Panc1 (cell line): ENCODE measurements at places on chromosomes 7 and 10. TPM values are rescaled to one million over a fixed set of nuclear protein-coding genes. Genes with fewer than 3 reads are reported as not detected.
A peak's percentile ranks its signal among the peaks of the same experiment; 100 is the strongest.

LMOD2 gene
- not detected for total RNA-seq

GRCh38 chr7:70189776-70190175 lies 591.5 kb downstream of the AUTS2 start:
- no peak overlapping the region for H3K27ac ChIP-seq
- H3K4me1 ChIP-seq: no peaks in the 10 kb centered on the region
- no peak for DNase-seq
- no peaks in the 10 kb centered on the region for H3K27me3 ChIP-seq
- no peaks in the 10 kb centered on the region for H3K36me3 ChIP-seq
- no peak overlapping the region for H3K4me3 ChIP-seq

DNA sequence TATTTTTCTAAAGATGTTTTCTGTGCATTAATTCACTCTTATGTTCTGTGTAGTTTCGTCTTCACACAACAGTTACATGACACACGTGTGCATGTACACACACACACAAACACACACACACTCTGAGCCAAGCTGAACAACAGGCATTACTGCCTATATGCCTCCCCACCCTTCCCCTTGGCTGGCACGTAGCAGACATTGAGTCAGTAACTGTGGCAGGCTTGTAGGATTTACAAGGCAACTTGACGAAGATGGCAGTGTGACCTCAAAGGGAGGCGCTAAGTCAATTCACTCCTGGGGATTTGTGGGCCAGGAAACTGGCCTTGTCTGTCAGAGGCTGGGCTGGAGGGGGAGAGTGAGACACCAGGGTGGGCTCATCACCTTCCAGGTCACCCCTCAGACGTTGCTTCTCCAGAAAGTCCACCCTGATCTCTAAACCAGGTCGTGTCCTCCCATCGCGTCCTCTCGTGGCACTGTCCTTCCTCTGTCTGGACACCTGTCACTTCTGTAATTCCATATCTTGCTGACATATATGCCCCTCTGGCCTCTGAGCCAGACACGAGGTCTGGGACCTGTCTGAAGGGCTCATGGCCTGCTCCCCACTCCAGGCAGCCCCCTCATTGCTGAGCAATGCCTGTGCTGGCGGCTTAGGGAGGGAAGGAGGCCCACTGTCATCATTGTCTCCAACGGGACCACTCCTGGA lies 41.1 kb upstream of the INPP5A start:
- H3K27ac ChIP-seq: no peak overlapping the region
- no peaks in the 10 kb centered on the region for H3K4me1 ChIP-seq
- H3K27me3 ChIP-seq: no peaks in the 10 kb centered on the region
- no peak for DNase-seq

- peak overlapping the region; percentile 100 for H3K27ac ChIP-seq
- no peaks in the 10 kb centered on the region for H3K27me3 ChIP-seq
- no peaks in the 10 kb centered on the region for H3K36me3 ChIP-seq
- DNase-seq: no peak
Measured at GRCh38 chr7:55075464-55076021, 56.7 kb downstream of the EGFR start.

- DNase-seq: no peak
- H3K36me3 ChIP-seq: 0 out of 2 replicates have a peak, but pooled peaks cover 3% of the 10 kb centered on the region
- no peak overlapping the region for H3K4me3 ChIP-seq
- H3K4me1 ChIP-seq: peaks cover 72% of the 10 kb centered on the region
- no peak overlapping the region for H3K27ac ChIP-seq
Measured at GRCh38 chr10:69470463-69471384, 19.5 kb downstream of the TSPAN15 start.

FOXP2 gene
- 0.54 TPM for total RNA-seq

GRCh38 chr10:31116226-31116625 lies 84.6 kb upstream of the ZNF438 start:
- H3K27me3 ChIP-seq: no peaks in the 10 kb centered on the region
- no peaks in the 10 kb centered on the region for H3K36me3 ChIP-seq
- H3K4me3 ChIP-seq: no peak overlapping the region

DNA sequence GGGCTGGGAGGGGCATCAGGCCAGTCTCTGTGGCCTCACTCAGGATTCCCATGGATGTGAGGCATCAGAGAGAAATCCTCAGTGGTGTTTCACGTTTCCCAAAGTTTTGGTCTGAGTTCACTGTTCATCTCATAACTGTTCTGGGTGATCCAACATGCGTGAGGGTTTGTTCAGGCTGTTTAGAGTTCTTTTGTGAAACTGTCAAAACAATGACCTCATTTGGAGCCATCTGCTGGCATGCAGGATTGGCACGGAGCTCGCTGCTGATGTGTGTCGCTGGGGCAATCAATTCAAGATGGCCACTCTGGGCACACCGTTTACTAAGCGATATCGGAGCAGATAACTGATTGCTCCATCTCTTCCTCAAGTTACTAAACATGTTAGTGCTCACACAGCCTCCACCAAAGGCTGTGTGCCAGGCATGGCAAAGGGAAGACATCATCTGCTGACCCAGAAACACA lies 365.6 kb downstream of the WDR11 start:
- H3K4me3 ChIP-seq: no peak overlapping the region
- peaks cover 4% of the 10 kb centered on the region; the same call in 1 of the 2 replicates for H3K27me3 ChIP-seq

PVRIG gene
- total RNA-seq: not detected

- H3K4me1 ChIP-seq: no peaks in the 10 kb centered on the region
- H3K4me3 ChIP-seq: no peak overlapping the region
- H3K27me3 ChIP-seq: no peaks in the 10 kb centered on the region; the same call in 1 of the 2 replicates
- H3K27ac ChIP-seq: no peak overlapping the region
Measured at GRCh38 chr10:6706725-6707124, 126.6 kb upstream of the PRKCQ start.

AIFM2 gene
- total RNA-seq: 16.6 TPM

CHPF2 gene
- 44.9 TPM for total RNA-seq

IQUB gene
- total RNA-seq: 0.59 TPM

GRCh38 chr10:70052462-70053217 lies at the start of gene MACROH2A2:
MACROH2A2 (plus strand) TSS chr10:70052846; CDS start chr10:70075659, 22,813 bp downstream.
- no peak within 1 kb of the TSS for H3K27ac ChIP-seq
- peak within 1 kb of the TSS; percentile 61 for H3K4me3 ChIP-seq
- peaks cover 5% of the 10 kb centered on the region; the same call in 1 of the 2 replicates for H3K4me1 ChIP-seq
- peaks cover 6% of the 10 kb centered on the region; the same call in 1 of the 2 replicates for H3K36me3 ChIP-seq
- no peak for DNase-seq
